ENCODE measurements at places on chromosomes 2 and 18.

- DNase-seq, result no peak
Observed at GRCh38 chr2:191740759-191741158, 62.8 kb downstream of the NABP1 start.

- no peak for DNase-seq
Observed at GRCh38 chr2:239528146-239528545, 127.3 kb upstream of the HDAC4 start.

DNA sequence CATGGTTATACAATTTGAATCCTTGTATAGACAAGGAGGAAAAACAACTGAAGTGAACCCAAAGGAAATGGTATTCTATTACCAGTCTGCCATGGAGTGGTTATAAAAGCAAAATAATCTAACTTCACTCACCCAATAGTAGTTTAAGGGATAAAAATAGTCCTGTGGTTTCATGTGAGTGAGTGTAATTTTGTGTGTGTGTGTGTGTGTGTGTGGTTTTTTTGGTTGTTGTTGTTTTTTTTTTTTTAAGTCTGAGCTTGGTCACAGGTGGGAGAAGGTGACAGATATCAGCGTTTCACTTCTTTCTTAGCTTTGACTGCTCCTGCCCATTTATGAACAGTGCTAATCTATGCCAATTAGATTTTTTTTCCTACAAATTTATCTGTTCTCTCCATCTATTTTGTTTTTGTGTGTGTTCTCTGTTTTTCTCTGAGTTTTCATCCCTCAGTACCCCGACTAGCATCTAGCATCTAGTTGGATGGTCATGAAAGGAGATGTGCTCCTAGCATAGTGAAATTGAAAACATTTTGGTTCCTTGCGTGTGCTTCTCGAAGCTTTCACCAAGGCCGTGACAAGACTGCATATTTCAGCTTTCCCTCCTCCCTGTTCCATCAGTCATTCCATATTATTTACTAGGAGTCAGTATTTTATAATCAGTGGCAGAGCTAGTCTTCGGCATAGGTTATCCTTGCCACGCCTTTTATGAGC, 200.1 kb upstream of the DTNA start:
- DNase-seq, result no peak

DNA sequence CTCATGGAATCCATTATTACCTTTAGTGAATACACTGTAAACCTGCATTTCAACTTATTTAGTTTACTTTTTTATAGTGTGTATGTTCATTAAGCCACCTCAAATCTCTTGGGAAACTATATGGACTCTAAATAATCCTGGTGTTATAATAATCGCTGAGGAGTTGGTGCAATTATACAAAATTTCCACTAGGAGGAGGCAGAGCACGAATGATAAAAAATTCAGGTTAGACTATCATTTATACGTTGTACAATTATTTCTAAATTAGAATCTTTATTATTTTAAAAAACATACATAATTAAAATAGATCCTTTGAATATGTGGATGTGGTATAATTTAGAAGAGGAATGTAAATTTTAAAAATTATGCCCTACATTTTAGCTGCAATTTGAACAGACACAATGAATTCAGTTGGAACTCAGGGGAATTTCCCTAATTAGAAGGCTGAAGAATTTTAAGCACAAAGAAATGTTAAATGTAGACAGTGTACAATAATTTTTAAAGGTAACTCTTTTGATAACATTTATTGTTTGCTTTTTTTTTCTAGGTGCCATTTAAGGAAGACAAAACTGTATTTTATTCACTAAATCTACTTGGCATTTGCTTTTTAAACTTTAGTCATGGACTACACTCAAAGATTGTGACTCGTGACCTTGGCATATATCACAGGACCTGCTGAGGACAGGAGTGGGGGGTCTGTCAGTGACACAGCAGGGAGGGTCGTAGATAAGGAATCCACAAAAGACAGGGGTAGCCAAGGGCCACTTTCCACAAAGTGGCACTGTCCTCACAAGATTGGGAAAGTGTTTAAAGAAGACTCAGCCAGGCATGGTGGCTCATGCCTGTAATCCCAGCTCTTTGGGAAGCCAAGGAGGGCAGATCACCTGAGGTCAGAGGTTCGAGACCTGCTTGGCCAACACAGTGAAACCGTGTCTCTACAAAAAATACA, 45.5 kb downstream of the RAB12 start:
- no peak for DNase-seq

GRCh38 chr2:72809095-72809494, 16.7 kb downstream of the EXOC6B start:
- no peak for DNase-seq

DNA sequence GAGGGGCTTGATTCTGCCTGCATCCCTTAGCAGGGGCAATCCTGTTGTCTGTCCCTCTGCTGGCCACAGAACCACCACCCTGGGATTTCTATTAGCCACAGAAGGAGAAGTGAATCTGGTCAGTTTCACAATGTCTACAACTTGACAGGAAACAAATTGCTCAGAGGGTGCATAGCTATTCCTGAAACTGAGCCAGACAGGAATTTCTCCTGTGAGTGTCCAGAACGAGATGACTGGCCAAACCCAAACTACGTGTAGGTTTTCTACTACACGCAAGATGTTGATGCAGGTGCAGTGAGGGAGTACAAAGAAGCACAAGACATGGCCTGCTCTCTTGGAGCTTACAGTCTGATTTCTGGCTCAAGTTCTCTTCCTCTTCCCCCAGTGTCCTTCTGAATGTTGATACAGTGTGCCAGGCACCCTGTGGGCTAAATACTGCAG, 201.9 kb downstream of the CLIP4 start:
- DNase-seq, result no peak

- no peak for DNase-seq
Observed at GRCh38 chr2:70941701-70942100, 6.0 kb downstream of the ATP6V1B1 start.

All from HCT116 (cell line).